WERI-Rb-1 (cell line): ENCODE measurements at places on chromosomes 7 and 10.

DNA sequence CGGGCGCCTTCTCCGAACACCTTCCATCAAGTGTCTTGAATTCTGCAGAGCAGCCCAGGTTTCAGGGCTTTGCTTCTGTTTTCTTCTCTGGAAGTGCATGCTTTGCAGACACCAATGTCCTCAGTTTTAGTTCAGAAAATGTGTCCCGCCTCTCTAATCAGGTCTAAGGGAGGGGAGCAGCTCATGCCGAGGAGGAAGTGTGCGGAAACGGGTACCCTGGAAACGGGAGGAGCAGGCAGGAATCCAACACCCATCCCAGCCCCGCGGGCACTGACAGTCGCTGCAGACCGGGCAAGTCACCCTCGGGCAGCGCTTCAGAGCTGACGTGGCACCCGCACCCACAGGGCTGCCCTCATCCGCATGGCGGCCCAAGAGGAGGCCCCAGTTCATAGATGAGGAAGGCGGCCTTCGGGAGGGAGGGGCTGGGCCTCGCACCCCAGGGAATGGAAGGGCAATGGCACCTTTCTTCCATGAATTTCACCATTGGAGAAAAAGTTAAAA, 338.7 kb downstream of the DNAJB6 start:
- DNase-seq = no peak

DNA sequence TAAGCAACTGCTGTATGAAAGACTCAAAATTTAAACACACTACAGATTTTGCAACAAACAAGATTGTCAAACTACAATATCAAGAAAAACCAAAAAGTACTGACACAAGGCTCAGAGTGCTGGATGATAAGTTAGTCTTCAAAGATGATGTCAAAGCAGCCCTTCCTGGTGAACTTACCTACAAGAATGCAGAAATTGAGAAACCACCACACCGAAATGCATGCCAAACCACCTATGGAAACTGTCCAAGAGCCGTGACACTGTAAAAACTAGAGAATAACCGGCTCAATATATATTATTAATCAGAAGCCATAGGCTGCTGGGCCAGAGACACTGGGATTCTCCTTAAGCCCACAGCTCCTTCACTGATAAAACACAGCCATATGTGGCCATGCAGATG, 25.3 kb downstream of the DENND11 start:
- DNase-seq = no peak

- DNase-seq = no peak
Observed at GRCh38 chr7:120869700-120870099, 11.8 kb upstream of the TSPAN12 start.

GRCh38 chr10:124742413-124743190, 1.6 kb downstream of the FAM53B start:
- DNase-seq = no peak

- DNase-seq = no peak
Observed at GRCh38 chr7:141333459-141333858, 217.8 kb upstream of the AGK start.

DNA sequence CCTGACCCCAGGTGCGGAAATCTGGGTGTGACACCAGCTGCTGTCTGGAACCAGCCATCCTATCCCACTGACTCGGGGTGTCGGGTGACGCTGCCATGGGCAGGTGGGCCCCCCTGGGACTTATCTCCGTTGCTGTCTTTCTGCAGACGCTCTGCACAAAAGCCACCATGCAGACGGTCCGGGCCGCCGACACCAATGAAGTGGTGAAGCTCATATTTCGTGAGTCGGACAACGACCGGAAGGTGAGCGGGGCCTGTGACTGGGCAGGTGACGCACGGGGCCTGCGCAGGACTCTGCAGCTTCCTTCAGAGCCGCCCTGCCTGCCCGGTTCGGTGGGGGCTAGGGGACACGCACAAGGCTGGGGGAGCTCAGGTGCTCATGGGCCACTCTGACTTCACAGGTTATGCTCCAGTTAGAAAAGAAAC, 36.6 kb downstream of the NKX6-2 start:
- no peak for DNase-seq

- no peak for DNase-seq
Observed at GRCh38 chr10:100683004-100683403, 62.4 kb upstream of the PAX2 start.

- DNase-seq = no peak
Observed at GRCh38 chr7:41824284-41824683, 121.4 kb upstream of the INHBA start.

- no peak for DNase-seq
Observed at GRCh38 chr7:120723465-120724385, 134.2 kb downstream of the TSPAN12 start.

DNA sequence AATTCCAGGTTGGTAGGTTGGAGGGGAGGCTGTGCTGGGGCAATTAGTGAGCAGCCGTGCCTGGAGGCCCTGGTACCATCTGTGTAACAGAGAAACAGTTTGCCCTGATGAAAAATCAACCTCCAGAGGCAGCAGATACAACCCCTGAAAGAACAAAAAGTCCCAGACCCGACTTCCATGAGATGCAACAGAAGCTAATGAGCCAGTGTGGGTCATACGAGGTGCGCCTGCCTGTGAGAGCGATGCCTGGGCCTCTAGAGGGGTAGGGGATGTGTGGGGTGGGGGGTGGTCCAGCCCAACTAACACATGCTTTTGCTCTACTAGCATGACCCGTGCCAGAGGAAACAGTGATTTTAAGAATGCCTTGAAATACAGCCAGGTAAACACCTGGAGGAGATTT, 39.3 kb downstream of the CELF2 start:
- DNase-seq = no peak

GRCh38 chr10:81136261-81136660, 598.6 kb downstream of the SH2D4B start:
- DNase-seq = no peak

GRCh38 chr7:72405418-72405817, 6.7 kb downstream of the CALN1 start:
- no peak for DNase-seq

GRCh38 chr7:15874774-15875173, 188.3 kb upstream of the MEOX2 start:
- DNase-seq = no peak

DNA sequence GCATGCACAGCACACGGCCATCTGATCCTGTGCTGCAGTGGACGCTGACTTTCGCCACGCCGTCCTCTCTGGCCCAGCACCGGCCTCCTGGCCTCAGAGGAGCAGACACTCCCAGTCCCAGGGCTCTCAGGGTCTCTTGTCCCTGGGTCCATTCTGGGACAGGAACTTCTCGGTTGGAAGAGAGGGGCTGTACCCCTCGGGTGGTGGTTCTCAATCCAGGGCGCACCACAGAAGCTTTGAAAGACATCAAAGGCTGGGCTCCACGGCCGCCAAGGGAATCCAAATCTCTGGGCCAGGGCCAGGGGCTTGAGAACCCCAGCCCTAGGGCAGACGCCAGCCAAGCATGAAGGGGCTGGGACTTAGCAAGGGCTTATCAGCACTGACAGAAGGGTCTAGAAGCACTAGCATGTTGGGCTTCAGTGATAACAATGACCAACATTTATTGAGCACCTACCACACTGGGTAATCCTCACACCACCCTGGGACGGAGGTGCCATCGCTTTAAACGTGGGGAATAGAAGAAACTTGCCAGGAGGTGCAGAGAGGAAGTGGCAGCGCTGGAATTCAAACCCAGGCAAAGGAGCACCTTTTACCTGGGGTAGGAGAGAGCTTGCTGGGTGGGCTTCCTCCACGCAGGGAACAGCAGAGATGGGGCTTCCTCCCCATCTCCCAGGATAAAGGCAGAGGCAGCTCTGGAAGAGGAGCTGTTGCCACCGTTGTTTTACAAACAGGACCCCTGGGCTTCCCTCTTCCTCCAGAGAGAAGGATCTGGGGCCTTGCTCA, 1.8 kb upstream of the PYROXD2 start:
- DNase-seq = no peak

DNA sequence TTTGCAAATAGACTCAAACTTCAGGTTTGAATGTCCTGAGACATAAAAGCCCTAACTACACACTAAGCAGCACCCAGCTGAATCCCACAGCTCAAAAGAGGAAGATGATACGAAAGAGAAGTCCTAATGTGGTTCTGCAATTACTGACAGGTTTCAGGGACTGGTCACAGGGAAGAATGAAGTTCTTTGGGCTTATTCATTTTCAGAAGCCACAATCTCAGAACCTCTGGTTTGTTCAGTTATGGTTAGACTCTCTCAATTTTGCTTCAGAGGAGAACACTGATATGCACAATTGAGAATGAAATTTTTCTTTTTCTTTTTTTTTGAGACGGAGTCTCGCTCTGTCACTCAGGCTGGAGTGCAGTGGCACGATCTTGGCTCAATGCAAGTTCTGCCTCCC, 94.6 kb upstream of the FAM180A start:
- no peak for DNase-seq

GRCh38 chr7:128067983-128068382, 36.7 kb upstream of the LRRC4 start:
- DNase-seq = no peak

DNA sequence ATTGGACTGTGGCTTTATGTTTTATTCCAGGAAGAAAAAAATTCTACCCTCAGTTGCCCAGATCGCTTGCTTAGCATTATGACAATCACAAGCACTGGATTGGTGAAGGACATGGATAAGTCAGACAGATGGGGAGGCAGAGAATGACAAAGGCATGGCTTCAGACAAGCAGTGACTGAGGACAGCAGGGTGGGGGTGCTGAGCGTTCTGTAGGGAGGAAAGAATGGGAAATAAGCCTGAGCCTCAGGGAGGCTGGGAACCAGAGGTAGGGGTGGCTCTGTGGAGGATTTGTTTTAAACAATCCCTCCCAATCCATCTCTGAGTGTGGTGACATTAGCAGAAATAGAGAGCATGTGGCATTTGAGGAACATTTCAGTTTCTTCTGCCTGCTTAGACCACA, 896.9 kb downstream of the CCSER2 start:
- peak; percentile 90 for DNase-seq

DNA sequence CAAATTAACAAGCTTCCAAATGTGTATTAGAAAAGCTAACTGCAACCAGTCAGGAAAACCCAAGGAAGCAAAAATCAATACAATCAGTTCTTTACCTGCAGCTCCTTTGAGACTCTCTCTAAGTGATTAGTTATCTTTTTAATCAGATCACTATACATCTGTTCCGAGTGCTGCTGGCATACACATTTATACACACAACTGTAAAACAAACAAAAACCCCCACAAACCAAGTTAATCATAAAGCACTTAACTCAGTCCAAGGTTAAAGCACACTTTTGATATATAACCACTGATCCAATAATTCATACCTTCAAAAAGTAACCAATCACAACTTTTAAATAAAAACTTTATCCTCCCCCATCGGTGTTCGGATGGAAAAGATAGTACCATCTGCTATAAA, 25.6 kb downstream of the CACUL1 start:
- no peak for DNase-seq

DNA sequence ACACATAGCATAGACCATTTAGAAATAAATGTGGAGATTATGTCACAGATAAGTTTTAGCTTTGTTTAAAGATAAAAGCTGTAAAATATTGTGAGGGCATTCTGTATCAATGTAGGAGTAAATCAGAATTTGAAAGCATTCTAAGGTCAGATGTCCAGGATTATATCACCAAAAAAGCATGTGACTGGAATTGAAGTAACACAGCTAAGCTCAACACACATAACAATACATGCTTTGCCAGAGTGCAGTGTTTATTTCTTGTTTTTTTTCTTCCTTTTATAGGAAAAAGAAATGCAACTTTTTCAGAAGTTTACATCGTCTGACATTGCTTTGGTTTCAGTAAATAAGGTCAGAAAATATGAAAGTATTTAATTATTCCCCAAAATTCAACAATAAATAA, 183.4 kb downstream of the HTR7 start:
- no peak for DNase-seq

DNA sequence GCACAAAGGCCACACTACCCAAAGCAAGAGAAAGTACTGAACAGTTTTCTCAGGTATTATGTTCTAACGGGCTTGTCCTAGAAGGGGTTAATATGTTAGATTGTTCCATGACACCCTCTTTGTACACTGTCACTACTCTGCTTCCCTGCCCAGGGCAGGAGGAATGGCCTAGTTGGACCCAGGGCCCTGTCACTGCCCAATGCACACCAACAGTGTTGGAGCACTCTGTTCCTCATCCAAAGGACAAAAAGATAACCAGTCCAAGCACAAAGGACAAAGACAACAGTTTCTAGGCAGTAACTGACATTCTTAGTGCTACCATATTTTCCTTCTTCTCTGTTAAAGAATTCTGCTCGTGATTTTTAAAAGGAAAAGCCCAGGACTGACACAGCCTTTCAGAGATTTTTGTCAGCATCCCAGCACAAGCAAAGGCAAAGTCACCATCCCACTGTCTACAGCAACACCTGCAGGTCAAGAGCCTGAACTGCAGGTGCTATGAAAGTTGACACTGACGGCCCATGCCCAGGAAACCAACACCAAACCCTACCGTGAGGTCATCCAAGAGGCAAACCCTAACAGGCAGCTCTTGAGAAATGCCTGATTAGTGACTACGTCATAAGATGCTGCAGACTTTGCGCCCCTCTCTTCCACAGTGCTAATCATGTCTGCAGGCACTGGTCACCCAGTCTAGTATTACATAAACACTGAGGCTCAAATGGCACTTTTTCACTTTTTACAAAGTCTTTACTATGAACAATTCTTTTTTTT, 13.2 kb downstream of the NUDCD3 start:
- DNase-seq = peak; percentile 53

DNA sequence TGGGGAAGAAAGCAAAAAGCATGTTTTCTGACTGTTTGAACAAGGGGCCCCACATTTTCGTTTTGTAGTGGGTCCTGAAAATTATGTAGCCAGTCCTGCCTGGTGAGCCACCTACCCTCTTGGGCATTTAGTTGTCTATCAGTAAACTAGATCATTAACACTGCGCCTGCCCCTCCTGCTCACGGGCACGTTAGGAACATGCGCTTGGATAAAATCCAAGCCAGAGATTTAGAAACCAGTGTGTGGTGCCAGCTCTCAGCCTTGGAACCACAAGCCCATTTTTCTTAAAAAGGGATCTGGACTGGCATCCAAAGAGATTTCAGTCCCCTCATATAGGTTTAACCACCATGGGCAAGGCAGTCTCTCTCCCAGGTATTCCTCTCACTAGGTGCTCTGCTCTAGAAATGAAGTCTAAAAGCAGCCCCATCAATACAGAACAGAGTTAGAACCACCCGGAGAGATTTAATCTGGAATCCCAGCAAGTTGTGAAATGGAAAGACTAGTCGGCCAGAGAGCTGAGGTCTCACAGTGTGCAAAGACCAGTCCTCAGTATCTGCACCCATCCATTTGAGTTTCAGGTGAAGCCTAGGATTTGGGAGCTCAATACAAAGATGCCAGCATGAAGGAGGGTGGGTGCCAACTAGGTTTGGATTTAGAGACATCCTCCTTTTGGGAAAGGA, 123.9 kb upstream of the TCF7L2 start:
- DNase-seq = no peak

- DNase-seq = no peak
Observed at GRCh38 chr10:67959839-67960476, 75.5 kb downstream of the SIRT1 start.

DNA sequence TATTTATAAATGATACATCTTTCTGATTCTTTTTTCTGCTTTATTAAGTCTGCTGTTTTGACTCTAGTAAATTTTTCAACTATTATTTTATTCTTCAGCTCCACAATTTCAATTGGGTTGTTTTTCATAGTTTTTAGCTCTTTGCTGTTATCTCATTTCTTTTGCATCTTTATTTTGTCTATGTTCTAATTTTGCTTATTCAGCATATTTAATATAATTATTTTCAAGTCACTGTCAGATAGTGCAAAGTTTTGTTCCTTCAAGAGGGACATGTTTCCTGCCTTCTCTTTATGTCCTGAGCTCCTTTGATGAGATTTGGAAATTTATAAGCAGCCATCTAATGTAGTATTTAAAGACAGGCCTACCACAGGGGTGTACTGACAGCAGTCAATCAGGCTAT, 131.5 kb upstream of the ZNF722 start:
- no peak for DNase-seq
